ENCODE measurements at places on chromosomes 12 and 14.
A peak's percentile ranks its signal among the peaks of the same experiment; 100 is the strongest.

GRCh38 chr14:39212034-39212433 is 21.7 kb upstream of the MIA2 start:
- DNase-seq = no peak

DNA sequence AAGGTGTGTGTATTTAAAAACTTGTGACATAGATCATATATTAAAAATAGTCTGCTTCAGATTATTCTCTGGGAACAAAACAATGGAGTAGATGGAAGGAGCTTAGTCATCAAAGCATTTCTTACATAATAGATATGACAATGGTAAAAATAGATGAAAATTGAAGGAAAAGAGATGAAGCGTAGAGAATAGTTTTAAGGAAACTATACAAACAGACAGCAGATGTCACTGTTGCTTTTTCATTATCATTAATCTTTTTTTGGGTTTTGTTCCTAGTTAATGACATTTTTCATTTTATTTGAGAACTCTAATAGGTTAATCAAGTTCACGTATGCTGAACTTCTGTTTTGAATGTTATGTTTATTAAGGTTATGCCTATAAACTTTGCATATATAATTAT is 149.2 kb upstream of the FBXO33 start:
- DNase-seq = no peak

DNA sequence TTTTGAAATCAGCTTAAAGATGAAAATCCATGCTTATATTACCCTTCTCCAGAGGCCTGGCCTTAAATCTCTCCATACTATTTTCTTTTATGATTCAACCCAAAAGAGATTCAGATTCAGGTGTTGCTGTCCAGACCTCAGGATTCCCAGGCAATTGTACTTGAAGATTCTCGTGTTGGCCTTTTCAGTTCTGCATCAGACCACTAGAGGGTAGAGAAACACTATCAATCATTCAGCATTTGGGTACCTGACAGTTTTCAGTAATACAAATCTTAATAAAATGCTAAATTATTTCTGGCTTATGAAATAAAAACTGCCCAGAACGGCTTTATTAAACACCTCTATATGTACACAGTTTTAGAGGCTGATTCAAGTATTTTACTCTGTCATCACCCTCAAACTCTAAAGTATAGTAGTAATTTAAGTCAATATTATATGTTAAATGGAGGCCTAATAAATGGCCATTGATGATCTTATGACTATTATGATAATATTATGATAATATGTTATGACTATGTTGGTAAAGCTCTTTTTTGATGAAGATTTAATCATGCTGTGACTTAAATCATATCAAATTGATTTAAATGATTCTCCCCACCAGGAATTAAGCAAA is 301.1 kb downstream of the DUSP6 start:
- peak; percentile 22 for DNase-seq

- DNase-seq = peak; percentile 12
Measured at GRCh38 chr14:56119201-56119981, 1.2 kb downstream of the PELI2 start.

DNA sequence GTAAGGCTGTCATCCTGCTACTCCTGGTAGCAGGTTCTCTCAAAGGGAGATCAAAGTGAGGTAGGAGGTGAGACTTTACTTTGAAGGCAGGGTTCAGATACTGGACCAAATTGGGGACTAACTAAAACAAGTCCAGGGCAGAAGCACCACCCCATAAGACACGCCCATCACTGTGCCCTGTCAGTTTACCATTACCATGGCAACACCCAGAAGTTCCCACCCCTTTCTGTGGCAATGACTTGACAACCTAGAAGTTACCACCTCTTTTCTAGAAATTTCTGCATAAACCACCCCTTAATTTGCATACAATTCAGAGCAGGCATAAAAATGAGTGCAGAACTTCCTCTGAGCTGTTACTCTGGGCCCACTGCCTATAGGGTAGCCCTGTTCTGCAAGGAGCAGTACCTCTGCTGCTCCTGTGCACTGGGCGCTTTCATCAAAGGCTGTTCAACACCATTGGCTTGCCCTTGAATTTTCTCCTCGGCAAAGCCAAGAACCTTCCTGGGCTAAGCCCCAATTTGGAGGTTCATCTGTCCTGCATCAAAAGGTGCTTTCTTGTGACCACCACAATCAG is 64.8 kb upstream of the MAX start:
- DNase-seq = no peak

DNA sequence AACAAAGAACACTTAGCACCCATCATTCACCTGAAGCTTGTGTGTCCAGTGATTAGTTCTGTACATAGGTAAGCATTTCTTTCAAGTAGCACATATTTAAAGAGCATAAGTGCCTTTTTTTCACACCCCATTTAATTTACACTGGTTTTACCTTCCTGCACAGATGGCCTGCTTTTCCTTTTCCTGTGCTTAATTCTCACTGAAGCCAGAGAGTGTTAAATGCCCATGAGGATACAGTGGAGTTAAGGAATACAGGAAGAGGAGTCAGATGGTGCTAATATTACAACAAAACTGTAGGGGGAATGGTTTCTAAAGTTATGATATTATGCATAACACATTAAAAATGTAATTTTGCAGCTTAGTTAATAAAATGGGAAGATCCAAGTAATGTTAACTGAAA is 31.0 kb upstream of the SLC38A1 start:
- no peak for DNase-seq

DNA sequence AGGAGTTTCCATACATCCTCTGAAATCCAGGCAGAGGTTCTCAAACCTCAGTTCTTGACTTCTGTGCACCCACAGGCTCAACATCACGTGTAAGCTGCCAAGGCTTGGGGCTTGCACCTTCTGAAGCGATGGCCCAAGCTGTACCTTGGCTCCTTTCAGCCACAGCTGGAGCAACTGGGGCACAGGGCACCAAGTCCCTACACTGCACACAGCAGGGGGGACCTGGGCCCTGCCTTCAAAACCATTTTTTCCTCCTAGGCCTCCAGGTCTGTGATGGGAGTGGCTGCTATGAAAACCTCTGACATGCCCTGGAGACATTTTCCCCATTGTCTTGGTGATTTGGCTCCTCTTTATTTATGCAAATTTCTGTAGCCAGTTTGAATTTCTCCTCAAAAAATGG is 10.6 kb downstream of the AREL1 start:
- no peak for DNase-seq

GRCh38 chr12:51262758-51263177 is 7.4 kb downstream of the SMAGP start:
- DNase-seq = no peak

DNA sequence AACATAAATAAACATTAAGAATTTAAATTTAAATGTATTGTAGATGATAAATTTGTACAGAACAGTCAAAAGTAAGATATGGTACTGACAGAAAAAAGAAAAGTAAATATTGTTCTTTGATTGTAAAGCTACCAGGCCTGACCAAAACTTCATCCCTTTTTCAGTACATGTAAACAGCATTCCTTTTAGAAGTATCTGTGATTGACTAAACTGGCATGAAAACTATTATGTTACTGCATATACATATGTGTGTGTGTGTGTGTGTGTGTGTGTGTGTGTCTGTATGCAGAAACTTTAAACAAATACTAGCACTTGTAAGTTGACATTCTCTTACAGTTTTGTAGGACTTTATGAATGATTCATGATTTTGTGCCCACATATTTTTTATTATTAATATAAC is 270.9 kb downstream of the C12orf50 start:
- DNase-seq = no peak

- no peak for DNase-seq
Measured at GRCh38 chr12:106123551-106124081, 15.1 kb downstream of the NUAK1 start.

DNA sequence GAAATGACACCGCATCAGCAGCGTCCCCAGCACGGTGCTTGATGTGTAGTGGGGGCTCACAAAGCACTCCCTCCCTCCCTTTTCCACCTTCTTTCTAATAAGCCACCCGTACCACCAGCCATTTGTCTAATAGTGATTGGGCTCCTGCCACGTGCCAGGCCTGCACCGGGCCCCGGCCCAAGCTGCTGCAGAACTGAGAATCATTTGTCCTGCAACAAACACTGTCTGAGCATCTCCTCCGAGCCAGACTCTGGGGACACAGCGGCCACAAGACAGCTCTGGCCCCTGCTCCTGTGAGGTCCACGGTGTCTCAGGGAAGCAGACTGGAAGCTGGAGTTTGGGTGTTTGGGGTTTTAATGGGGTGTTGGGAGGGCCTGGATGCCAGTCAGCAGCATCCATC is 43.9 kb downstream of the MVK start:
- no peak for DNase-seq

DNA sequence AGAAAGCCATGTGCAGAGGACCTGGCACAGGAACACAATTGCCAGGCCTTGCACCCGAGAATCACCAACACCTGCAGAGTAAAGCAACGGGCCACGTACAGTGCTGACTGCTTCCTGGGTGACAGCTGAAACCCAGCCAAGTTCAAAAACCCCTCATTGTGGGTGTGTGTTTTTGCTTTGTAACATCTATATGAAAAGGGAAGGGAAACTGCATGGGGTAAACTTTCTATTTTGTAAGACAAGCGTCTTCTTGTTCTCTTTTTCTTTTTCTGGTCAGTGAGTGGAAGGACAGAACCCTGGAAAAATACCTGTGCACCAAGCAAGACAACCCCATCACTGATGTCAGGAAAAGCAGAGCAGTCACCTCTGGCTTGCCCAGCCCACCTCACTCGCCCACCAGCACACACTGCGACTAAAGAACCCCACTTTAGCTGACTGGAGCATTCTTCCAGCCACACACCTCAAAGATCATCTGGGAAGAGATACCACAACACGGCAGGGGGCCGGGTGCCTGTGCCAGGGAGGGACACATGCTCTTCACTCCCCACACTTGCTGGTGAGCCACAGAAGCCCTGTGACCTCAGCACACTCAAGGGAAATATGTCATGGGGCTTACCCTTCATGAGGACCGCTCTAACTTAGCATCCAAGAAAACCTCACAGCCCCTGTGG is 172.3 kb downstream of the NDUFA12 start:
- DNase-seq = peak; percentile 50

DNA sequence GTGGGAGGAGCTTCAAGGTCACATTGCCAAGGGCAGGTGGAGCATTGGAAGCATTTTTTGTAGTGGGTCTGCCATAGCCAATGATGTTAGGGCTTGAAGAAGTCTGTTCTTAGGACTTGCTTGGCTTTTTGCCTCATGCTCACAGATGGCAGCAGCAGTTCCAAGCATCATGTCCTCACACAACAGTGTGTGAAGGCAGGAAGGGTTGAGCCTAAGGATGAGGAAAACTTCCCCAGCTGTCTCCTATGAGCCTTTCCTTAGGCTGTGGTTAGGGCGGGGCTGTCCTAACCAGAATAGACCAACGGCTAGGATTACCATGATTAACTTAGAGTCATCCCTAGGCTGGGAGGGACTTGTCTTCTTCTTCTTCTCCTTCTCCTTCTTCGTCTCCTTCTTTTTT is 76.2 kb upstream of the KCNA1 start:
- no peak for DNase-seq

GRCh38 chr14:49919825-49920659 is 27.2 kb downstream of the ARF6 start:
- no peak for DNase-seq

- peak; percentile 18 for DNase-seq
Measured at GRCh38 chr14:63276492-63277342, 42.0 kb downstream of the GPHB5 start.

DNA sequence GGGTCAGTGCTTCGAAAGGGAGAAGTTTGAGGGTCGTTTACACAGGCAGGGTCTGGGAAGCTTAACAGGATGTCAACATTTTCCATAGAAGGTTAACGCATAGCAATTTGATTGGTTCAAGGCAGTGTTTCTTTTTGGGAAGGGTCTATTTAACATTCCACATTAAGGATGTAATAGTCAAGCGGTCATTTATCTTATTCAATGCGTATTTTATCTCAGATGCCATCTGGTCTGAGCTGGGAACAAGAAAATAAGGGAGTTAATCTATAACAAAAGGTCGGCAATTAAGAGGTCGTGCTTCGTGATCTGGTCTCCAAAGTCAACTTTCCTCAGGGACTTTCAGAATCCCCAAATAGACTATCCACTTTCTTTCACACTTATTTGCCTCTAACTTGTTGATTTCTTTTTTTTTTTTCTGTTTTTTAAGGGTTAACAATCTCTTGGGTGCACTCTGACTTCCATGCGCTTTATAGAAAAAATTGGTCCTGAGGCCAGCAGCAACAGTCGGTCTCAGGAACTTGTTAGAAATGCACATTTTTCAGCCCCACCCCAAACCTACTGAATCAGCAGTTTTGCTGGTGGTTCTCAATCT is 550 bp upstream of the RESF1 start:
- no peak for DNase-seq

- no peak for DNase-seq
Measured at GRCh38 chr12:104357421-104357952, 53.9 kb downstream of the EID3 start.

GRCh38 chr14:65228956-65229747 is 126.8 kb upstream of the MAX start:
- DNase-seq = no peak

- DNase-seq = no peak
Measured at GRCh38 chr12:120214626-120215356, 13.9 kb upstream of the RPLP0 start.

DNA sequence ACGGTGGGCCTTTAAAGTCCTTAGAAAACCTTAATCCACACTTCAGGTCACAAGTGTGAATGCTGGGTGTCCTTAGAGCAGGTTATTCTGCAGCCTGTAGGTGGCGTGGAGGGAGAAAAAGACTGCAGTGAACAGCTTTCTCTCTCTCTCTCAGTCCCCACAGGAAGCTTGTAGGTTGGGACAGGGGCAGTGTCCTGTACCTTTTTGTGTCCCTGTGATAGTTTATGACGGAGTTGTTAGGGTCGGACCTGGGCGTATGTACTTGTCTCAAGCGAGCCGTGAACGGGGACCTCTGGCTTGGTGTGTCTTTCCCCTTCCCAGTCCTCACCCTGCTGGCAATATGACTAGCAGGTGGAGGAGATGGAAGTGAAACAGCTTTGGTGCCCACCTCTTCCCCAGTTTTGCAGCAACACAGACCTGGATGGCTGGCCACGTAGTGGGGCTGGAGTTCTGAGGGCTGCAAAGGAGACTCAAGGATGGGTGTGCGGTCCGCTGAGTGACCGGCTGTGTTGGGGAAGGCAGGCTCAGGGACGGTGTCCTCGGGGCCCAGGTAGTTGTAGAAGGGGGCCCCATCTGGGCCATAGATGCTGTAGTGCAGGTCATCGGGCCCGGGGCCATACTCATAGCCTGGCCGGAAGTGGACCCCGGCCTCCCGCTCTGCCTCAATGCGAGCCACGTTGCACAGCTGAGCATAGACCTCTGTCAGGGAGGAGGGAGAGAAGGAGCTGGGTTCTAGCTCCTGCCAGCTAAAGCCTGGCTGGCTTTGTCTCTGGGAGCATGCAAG is 8.9 kb downstream of the ISCA2 start:
- DNase-seq = peak; percentile 39

DNA sequence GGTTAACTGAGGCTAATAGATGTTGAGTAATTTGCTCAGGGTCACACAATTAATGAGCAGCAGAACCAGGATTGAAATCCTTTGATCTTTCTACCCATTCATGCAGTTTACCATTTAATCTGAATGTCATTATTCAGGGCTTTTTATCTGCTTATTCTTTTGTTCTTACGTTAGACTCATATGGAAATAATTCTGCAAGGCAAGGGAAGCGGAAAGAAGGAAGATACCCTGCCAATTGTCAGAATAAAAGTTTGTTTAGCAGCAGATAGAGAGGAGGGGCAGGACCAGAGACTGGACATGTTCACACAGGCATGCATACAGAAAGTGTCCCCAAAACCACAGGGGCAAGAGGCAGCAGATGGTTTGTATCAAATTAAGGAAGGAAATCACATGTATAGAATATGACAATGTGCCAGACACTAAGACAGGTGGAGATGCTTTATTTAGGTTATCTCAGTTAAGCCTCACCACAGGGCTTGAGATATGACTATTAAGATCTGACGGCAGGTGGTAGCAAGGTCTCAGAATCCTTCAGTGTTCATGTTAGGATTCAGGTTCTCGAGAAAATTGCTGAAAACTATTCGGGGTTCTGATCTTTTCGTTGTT is 29.8 kb downstream of the BRMS1L start:
- peak; percentile 19 for DNase-seq

Data from GM19239 (cell line).